Osteocyte (in vitro differentiated cells): ENCODE measurements at places on chromosomes 4 and X.

DNA sequence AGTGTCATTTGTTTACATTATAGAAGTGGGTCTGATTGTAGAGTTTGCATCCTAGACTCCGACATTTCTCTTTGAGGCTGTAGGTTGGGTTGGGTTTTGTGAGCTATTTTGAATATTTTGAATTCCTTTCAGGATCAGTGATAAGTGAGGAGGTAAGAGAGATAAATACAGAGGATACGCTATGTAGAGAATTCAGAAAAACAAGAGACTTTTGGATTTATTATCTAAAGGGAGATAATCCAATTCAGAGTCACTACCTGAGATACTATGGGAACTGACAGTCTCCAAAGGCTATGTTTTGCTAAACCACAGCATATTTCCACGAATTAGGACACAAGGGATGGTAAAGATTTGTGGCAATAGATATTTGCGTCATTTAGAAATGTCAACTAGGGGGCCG lies 16.9 kb upstream of the RAP2C start:
- DNase-seq = no peak

DNA sequence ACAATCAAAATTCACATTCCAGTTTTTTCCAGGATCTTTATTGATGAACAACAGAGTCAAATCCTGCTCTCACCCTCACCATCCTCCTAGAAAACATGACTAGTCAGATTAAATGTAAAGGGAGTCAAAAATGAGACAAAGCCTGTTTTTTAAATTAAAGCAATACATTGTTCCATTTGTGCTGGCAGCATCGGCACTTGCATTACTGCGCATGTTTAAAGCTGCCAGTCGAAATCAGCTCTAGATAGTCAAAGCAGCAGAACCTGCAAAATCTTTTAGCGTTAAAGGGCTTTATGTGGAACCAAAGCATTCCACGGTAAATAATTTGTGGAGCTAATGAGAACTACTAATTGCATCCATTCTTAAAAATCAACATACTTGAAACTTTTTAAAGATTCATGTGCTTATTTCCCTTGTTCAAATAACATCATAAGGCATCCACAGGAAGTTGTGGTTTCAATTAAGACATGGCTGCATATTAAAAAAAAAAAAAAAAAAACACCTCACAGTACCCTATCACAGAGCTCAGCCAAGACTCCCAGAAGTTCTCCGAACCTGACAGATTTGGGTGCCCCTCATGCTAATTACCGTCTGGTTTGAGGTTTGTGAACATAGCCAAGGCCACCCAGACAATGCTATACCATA lies 82.2 kb downstream of the SH3KBP1 start:
- DNase-seq = no peak

DNA sequence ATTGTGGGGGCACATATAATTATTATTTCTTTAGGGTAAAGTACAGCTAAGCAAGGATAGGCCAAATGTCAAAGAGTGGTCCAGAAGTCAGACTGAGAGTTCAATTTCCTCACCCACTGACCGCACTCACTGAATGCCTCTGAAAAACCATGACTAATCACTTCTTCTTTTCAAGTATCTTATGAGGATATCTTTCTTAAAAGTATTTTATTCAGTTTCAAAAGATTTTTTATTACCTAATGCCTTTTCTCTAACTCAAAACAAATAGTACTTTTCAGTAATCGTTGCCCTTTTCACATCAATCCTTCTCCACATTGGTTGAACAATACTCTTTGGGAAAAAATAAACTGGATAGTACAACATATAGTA lies 61.7 kb upstream of the CAMK2D start:
- DNase-seq = no peak

DNA sequence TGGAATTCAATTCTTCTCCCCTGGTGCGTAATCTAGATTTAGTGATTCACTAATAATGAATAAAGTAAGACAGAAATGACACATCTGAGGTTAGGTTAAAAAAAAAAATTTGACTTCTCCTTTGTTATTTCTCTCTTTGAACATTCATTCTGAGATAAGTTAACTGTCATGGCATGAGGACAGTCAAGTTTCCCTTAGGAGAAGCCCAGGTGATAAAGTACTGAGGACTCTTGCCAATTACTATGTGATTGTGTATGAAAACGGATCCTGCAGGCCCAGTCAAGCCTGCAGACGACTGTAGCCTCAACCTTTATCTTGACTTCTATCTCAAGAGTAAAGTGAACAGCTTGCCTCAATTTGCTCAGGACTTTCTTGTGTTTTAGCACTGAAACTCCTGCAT lies 293.2 kb downstream of the PRR32 start:
- DNase-seq = no peak

DNA sequence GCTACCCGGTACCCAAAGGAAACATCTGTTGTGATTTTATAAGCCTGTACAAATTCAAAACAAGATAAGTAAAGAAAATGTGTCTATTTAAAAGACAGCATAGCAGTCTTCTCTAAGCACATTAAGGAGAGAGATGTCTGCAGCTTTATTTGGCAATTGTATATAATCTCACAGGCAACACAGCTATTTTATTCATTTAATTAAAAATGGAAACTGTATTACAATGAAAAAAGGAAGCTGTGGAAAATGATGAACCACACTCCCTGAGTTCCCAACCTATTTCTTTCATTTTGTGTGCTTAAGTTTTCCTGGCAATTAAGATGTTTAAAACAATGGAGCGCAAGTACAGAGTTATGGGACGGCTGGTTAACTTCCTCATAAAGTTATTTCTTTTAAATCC lies 78.4 kb downstream of the CBLL2 start:
- DNase-seq = no peak

- DNase-seq = no peak
Measured at GRCh38 chr4:40606239-40606767, 23.4 kb downstream of the RBM47 start.

DNA sequence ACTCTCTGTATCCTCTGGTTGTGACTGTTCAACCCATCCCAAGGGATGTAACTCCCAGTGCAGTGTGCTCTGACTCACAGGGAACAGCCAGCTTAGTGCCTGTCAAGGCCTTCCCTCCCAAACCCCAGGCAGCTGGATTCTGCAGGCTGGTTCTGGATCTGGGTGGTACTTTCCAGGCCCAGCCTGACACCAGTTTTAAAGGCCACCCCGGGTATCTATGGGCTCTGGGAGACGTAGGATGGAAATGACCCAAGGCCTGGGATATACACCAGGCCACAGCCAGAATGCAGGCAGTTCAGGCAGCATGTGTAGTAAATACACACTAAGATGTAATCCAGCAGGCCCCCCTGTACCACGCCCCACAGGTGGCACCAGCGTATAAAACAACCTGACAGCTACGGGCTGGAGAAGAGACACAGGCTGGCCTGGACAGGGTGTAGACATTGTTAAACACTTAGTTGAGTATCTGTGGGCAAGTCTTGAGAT lies 64.2 kb downstream of the SPINK2 start:
- no peak for DNase-seq
